ENCODE measurements at places on chromosomes 3 and 15.

GRCh38 chr3:124699051-124699450 is 31.2 kb upstream of the UMPS start:
- no peak for DNase-seq

GRCh38 chr3:171548917-171549316 is 88.7 kb upstream of the TNIK start:
- peak; percentile 76 for DNase-seq

- no peak for DNase-seq
These were observed 10.9 kb upstream of the AADACL2 start for GRCh38 chr3:151722856-151723255.

- DNase-seq = peak; percentile 72
These were observed 50.5 kb downstream of the UBE2E1 start for GRCh38 chr3:23856286-23856685.

GRCh38 chr15:76935620-76936019 is 4.1 kb downstream of the RCN2 start:
- DNase-seq = no peak

DNA sequence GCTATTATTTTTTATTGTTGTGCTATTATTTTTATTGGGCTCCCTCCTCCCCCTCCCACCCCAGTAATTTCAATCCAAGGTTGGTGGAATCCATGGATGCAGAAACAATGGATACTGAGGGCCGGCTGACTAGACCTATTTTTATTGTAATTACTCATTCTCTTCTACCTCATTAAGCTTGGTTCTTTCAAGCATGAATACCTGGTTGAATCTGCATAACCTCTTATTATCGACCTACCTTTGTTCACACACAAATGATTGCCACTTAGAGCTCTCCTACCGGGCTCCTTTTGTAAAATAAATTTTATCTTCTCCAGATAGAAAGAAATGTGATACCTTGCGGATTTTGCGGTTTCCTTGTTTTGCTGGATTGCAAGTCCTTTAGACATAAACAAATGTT is 31.6 kb downstream of the BTD start:
- no peak for DNase-seq
